ENCODE measurements at places on chromosomes 7 and 10.
A peak's percentile ranks its signal among the peaks of the same experiment; 100 is the strongest.

DNA sequence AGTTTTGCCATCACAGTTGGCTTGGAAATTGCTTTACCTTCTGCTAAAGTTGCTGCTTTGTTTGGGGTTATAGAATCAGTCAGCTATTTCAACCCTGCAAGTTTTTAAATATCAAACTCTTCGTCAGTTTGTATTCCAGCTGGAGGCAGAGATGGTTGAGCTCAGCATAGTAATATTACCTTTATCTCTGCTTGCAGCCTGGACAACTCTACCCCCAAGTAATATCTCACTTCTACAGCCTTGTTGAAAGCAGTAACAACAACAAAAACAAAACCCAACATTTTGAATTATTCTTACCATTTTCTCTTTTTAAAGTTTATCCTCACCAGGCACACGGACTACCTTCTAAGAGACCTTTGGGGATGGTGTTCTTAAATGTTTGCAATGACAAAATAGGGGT, 239.1 kb upstream of the PHF14 start:
- DNase-seq: no peak

DNA sequence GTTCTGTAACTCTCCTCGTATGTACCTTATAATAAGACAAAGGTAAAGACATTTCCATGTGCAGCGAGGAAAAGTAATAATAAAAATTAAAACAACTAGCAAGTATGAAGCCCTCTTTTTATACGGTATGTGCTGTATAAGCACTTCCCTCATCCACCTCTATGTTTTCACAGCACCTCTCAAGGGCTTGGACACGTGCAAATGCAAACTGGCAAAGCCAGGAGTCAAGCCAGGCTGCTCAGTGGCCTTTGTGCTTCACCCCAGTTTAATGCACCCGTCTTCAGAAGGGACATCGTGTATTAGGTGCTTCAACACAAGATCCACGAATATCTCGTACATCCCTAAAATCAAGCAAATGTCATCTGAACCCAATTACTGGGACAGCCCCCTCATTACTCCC, 1.3 kb upstream of the DGKI start:
- no peak for DNase-seq

- no peak for DNase-seq
These were observed 156.0 kb downstream of the EGFR start for GRCh38 chr7:55174856-55175255.

DNA sequence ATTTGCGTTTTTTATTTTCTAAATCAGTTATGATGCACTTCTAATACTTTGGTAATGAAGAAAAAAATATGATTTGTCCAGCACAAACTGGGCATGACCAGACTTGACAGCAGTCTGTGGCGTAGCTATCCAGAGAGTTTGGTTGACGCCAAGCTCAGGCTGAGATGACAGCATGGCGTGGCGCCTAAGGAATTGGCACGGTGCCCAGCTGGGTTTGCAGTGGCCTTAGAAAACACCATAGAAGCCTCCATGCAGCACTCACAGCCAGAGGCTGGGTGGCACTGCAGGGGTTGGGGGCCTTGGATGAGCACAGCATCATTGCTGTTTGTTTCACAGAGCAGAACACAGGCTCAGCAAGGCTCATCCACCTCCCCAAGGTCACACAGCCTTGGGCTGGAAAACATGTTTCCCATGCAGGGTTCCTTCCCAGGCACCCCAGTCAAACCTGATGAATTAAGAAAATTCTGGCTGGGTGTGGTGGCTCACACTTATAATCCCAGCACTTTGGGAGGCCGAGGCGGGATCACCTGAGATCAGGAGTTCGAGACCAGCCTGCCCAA, 88.9 kb downstream of the GTF2IRD1 start:
- DNase-seq: peak; percentile 93

- DNase-seq: no peak
These were observed 51.6 kb downstream of the ARMH3 start for GRCh38 chr10:102004376-102004775.

DNA sequence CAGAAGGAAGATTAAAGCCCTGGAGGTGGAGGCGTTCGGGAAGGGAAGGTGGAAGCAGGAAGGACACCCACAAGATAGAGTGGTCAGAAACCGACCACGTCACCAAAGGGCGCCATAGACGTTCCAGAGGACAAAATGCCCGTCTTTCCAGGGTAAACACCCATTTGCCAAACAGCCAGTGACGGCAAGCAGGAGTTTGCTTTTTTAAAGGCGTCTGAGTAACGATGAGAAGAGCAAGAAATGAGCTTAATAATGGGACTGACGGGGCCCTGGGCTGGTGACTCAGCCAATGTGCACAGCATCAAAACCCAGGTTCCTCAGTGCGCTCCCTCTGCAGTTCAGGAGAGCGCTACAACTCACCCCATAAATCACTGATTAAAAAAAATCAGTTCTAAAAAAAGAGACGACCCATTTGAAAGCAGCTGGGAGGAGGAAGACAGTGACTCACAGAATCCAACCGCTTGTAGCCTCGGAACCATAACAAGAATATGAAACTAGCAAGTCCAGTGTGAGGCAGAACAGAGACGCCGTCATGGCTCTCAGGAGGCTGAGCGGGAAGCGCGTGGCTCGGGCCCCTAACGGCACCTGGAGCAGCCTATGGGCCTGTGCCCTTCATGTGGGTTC, 5.9 kb downstream of the DIP2C start:
- DNase-seq: no peak

GRCh38 chr7:126339813-126340212, 912.9 kb downstream of the GRM8 start:
- DNase-seq: no peak

DNA sequence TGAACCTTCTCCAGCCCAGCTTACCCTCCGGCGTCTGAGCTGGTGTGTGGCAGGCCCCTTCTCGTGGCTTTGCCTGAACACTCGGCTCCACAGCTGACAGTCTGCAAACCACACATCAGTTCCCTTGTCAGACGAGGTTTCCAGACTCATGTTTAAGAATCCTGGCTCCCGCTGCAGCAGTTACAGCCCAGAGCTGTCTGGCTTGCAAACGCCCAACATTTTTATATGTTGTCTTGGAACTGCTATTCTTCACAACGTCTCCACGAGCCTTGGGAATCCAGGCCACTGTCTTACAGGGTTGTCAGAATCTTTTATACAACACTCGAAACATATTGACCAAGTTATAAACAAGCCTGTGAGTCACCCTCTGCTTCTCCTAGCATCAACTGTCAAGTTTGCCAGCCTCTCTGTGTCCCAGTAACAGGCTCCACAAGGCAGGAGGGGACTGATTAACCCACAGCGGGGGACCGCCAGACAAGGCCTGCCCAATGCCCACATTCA, 68.1 kb downstream of the TNS3 start:
- DNase-seq: no peak

- DNase-seq: no peak
These were observed 26.2 kb upstream of the EXOC6 start for GRCh38 chr10:92822060-92822634.

GRCh38 chr10:52453501-52453900, 139.4 kb downstream of the DKK1 start:
- DNase-seq: no peak

Data from NCI-H1105 (cell line).